ENCODE measurements at places on chromosomes 7 and 10. TPM values are rescaled to one million over a fixed set of nuclear protein-coding genes. Genes with fewer than 3 reads are reported as not detected.

DNA sequence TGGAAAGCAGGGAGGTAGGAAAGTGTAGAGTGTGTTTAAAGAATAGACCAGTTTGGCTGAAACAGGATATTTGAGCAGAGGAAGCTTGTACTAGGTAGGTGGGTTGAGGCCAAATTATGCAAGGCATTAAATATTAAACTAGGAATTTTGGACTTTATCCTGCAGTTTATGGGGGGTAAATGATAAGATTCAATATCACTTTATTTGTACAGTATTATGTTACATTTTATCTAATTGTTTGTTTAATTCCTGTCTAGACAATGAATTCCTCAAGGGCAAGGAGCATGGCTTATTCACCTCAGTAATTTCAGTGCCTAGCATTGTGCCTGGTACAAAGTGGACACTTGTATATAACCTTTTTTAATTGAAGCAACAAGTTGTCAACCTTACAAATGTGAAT, 125.9 kb downstream of the CFTR start:
- DNase-seq: no peak
- H3K36me3 ChIP-seq: no peaks in the 10 kb centered on the region
- H3K27ac ChIP-seq: no peak overlapping the region
- H3K27me3 ChIP-seq: no peaks in the 10 kb centered on the region
- no peak overlapping the region for H3K4me3 ChIP-seq

GRCh38 chr7:43870316-43870715, 999 bp upstream of the MRPS24 start:
- no peak overlapping the region for H3K27ac ChIP-seq
- peaks cover 23% of the 10 kb centered on the region for H3K4me1 ChIP-seq
- no peak for DNase-seq
- H3K36me3 ChIP-seq: peaks cover 35% of the 10 kb centered on the region

DNA sequence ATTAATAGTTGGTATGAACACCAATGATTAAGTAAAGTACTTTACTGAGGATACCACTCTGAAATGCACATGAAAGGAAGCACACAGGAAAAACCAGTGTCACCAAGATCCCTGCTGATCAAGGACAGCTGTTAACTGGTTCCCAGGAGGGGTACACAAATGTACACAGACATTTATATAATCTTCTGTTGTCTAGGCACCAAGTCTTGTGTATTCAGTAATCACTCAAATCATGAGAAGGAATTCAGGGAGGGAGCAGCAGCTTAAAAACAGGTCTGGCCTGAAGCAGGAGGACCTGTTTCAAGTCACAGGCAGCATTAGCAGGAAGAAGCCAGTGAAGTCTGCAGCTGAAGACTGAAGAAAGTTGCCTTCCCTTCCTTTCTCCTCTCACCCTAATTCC, 18.7 kb downstream of the MPP7 start:
- H3K36me3 ChIP-seq: no peaks in the 10 kb centered on the region
- no peaks in the 10 kb centered on the region for H3K27me3 ChIP-seq

MYL10 gene
- total RNA-seq: not detected

GRCh38 chr7:35548291-35548690, 146.6 kb downstream of the HERPUD2 start:
- H3K27ac ChIP-seq: no peak overlapping the region
- peaks cover 3% of the 10 kb centered on the region for H3K27me3 ChIP-seq
- H3K4me1 ChIP-seq: no peaks in the 10 kb centered on the region
- DNase-seq: no peak
- H3K4me3 ChIP-seq: no peak overlapping the region
- no peaks in the 10 kb centered on the region for H3K36me3 ChIP-seq

DNA sequence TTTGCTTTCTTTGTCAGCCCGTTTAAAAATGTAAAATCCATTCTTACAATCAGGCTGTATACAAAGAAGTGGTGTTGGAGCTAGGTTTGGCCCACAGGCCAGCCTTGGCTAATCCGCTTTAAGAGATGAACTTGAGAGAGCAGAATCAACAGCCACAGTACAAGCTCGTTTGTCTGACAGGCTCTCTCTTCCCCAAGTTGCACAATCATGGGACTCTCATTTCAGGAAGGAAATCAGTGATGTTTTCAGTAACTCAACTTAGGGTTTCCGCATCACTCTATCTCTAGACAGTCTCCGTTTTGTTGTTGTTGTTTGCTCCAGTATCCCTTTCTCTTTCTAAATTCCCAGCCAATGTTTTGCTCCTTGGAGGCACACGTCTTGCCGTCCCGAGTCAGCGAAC, 582.0 kb upstream of the MKI67 start:
- H3K27me3 ChIP-seq: peaks cover 10% of the 10 kb centered on the region
- no peak overlapping the region for H3K27ac ChIP-seq
- DNase-seq: no peak
- H3K4me1 ChIP-seq: no peaks in the 10 kb centered on the region
- no peaks in the 10 kb centered on the region for H3K36me3 ChIP-seq

DNA sequence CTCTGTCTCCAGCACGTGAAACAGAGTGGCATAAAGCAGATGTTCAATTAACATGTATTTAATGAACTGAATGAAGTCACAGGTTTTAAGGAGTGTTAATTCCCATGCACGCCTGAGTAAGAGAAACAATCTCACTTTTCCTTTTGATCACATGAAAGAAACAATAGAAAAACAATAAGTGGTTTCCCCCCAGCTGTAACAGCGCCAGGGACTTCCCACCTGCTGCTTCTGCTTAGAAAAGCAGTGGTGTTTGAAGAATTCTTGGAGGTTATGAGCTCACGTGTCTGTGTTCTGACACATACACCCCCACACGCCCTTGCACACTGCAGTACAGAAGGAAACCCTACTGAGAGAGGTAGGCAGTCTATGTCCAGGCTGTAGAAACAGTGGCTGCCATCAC, 51.3 kb upstream of the FRMD4A start:
- H3K27me3 ChIP-seq: peaks cover 18% of the 10 kb centered on the region
- no peaks in the 10 kb centered on the region for H3K36me3 ChIP-seq
- no peak overlapping the region for H3K27ac ChIP-seq
- peaks cover 17% of the 10 kb centered on the region for H3K4me1 ChIP-seq

DNA sequence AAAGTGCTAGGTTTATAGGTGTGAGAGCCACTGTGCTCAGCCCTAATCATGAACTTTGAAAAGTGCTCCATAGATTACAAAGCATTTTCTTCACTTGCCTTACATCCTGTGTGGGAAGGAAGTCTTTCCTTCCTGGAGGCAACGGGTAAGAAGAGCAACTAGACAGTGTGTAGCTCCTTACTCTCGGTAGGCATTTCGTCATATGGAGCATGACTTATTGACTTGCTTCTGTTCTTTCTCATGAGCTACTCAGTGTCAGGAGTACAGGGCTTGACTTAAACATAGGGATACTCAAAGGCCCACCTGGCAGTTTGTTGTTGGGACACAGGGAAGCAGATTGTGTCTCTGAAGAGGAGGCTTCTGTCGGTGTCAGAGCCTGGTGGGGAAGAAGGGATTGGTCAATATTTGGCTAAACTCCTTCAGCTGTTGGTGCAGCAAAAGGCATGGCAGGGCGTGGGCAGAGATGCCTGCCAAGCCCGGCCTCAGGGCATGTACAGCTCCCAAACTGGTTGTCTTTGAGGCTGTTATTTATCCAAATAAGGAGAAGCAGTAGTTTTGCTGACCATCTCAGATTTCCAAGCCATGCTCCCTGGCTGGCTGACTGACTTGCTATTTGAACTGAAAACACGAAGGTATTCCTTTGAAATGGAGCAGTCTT, 248.9 kb downstream of the KIAA1217 start:
- no peak overlapping the region for H3K27ac ChIP-seq
- no peak overlapping the region for H3K4me3 ChIP-seq
- H3K36me3 ChIP-seq: no peaks in the 10 kb centered on the region
- H3K27me3 ChIP-seq: no peaks in the 10 kb centered on the region
- no peaks in the 10 kb centered on the region for H3K4me1 ChIP-seq

DNA sequence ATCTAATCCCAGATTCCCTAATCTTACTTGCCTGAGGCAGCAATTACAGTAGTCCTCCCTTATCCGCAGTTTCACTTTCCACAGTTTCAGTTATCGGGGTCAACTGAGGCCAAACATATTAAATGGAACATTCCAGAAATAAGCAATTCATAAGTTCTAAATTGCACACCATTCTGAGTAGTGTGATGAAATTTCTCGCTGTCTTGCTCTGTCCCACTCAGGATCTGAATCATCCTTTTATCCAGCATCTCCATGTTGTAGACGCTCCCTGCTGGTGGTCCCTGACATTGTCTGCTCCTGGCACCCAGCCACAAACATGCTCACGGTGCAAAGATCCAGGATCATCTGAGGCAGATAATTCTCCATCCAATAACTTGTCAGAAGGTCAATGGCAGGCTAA, 128.7 kb upstream of the CXCL12 start:
- no peaks in the 10 kb centered on the region for H3K36me3 ChIP-seq
- no peak overlapping the region for H3K4me3 ChIP-seq
- H3K4me1 ChIP-seq: no peaks in the 10 kb centered on the region
- H3K27me3 ChIP-seq: no peaks in the 10 kb centered on the region
- no peak for DNase-seq
- H3K27ac ChIP-seq: no peak overlapping the region

Data from activated B cell treated with CpG ODN at 0.5 μM for 24 hours (primary cell).